ENCODE measurements at places on chromosomes 3 and 15. TPM values are rescaled to one million over a fixed set of nuclear protein-coding genes. Genes with fewer than 3 reads are reported as not detected.
A peak's percentile ranks its signal among the peaks of the same experiment; 100 is the strongest.

DNA sequence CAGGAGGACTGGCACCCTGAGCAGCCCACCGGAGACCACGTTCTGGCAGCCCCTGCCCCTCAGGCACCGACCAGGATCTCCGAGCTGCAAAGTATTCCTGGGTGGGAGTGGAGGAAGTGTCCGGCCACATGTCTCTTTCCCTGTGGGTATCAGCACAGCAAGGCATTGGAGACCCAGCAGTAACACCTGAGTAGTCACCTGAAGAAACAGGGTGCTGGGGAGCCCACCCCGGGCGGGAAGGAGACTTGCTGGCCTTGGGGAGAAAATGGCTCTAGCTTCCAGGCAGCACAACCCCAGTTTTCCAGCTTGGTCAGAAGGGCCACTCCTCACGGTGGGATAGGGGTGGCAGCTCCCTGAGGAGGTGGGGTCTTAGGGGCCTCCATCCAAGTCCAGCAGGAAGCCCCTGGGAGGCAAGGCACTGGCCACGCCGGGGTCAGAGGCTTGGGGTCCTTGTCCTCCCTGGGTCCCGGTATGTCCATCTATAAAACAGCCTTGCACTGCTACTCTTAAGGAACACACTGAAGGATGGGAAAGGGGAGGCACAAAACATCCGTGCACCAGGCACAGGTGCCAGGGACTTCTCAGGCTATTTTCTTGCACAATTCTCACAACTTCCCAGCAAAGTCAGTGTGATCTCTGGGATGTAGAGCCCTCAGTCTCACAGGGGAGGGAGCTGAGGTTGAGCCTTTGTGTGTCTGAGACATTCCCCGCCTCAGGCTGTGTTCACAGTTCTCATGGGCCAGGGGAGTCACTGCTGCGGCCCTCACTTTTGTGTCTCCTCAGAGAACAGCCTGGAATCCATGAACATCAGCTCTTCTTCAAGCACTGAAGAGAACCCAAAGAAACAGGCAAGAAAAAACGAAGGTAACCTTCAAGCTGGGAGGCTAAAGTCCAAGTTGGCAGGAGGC, 11.9 kb downstream of the CFAP100 start:
- no peak for DNase-seq

- no peak for DNase-seq
These were observed 18.9 kb downstream of the SH3BP5 start for GRCh38 chr3:15313461-15313860.

GRCh38 chr3:3851621-3852323, 52.5 kb downstream of the LRRN1 start:
- DNase-seq = no peak

DNA sequence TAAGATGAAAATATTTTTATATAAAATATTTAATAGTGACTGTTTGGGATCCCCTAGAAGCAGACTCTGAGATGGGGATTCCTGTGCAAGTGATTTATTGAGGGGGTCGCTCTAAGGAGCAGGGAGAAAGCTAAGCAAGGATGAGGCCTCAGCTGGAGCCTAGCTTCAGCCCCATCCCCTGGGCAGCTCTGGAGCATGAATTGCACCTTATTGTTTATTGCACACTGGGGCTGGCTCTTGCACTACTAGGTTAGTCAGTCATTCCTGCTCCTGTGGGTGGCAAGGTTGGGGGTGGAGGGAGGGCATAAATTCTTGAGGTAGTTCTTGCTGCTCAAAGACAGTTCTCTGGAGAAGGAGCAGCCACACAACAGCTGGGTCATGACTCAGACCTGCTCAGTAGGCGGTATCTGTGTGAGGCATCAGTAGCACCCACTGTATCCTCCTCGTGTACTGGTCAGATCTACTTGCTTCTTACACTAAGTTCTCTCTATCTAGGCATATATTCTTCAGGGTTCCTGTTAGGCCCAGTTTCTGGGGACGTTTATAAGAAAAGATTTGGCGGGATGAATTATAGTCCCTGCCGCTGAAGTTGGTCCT, 27.2 kb upstream of the TNFSF10 start:
- DNase-seq = peak; percentile 73

GRCh38 chr3:48247401-48247811, 6.5 kb downstream of the ZNF589 start:
- DNase-seq = no peak

DNA sequence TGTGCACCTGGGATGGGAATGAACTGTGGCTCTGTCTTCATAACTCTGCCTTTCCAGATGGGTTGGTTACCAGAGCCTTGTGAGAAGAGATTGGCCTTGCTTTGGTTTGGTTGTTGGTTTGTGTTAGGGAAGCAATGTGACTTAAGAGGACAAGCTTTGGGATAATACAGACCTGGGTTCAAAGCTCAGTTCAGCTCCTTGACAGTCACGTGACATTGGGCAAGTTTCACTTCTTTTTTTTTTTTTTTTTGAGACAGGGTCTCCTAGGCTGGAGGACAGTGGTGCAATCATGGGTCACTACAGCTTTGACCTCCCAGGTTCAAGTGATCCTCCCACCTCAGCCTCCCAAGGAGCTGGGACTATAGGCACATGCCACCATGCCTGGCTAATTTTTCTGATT, 42.7 kb downstream of the CORO2B start:
- DNase-seq = no peak

DNA sequence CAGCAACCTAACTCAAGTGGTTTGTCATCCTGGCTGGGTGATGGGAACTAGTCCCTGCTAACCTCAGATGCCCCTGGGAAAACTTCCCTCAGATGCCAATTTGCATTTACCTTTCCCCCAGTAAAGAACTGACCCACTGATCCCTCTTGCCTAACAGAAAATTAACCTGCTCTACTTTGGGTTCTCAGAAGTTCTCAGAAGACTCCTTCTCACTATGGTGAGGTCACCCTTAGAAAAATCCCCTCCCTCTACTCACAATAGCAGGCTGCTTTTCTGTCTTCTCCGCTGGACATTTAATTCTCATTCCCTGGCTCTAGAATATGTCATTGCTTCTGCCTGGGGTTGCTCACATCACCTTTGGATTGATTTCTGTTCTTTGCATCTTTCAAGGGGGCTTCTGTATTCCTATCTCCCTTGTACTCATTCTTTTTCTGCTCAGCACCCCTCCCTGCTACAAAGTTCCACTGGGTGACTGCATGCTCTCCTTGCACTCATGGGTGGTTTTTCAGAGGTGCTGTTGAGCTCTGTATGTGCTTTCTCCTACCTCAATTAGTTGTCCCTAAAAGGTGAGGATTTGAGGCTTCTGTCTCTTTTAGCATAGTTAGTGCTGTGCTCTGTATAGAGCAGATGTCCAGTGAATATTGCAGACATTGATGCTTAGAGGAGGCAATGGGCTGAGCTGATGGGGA, 869 bp downstream of the PLA1A start:
- no peak for DNase-seq

DNA sequence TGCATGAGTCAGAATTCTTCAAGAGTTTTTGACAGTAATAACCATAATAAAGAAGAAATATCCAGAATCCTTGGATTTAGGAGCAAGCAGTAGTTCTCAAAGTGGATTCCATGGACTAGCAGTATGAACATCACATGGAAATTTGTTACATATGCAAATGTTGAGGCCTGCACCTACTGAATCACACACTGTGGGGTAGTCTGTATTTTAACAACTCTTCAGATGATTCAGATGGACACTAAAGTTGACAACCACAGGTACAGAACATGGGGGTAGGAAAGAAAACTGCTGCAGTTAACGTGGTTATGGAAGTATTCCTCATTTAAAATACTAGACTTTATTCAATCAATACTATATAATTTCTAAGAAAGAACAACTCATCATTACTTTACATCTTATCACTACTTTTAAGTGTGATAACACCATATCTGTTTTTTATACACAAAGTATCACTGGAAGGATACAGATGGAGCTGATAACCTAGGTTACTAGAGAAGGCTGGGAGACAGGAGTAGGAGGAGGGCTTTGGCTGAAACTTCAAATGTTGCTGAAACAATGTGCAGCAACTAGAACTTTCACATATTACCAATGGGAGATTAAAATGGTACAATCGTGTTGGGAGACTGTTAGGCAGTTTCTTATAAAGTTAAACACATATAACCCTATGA, 11.7 kb downstream of the NEDD4 start:
- no peak for DNase-seq

- no peak for DNase-seq
These were observed 65.2 kb downstream of the SLCO2A1 start for GRCh38 chr3:133964547-133964946.

DNA sequence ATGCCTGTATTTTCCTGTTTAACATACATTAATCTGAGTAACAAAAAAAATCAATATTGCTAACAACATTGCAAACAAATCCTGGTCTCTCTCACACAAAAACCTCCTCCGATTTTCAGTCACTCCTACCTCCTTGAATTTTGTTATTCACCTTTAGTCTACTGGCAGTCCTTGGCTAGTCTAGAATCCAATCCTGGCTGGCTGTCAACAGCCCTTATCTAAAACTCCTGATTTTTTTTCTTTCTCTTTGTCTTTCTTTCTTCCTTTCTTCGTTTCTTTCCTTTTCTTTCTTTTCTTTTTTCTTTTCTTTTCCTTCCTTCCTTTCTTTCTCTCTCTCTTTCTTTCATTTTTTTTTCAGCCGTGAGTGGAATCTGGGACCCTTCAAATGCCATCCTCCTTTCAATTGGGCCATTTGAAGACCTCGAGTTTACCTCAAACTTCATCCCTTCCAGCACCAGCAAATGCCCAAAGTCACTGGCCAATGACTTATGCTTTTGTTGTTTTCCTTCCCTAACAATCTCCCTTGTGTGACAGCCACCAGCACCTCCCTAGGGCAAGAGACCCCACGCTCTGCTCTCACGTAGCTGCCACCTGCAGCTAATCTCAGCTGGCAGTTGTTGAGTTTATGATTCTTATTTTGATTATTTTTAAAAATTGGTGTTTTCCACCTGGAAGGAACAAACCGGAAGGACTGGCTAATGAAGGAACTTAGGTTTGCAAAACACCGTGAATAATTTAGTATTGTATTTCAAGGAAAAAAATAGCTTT, 6.8 kb upstream of the ONECUT1 start:
- DNase-seq = no peak

GRCh38 chr15:38487378-38487777, 33.5 kb downstream of the FAM98B start:
- no peak for DNase-seq

- no peak for DNase-seq
These were observed 113.8 kb upstream of the TGFBR2 start for GRCh38 chr3:30492322-30493192.

DNA sequence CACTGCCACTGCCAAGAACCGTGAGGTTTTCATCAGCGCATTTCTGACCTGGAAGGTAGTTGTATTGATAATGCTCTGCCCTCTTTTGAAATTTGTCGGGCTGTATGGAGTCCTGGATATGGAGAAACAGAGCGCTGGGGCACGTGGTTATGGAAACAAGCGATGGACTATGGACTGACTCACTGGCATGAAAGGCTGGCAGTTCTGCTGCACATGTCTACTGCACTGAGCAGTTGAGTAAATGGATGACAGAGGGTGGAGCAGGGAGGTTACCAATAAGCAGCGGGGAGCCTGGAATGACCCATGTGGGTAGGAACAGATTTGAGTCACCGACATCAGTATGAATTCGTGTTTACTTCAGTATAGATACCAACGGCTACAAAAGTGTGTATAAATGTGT, 429.5 kb downstream of the OCA2 start:
- peak; percentile 68 for DNase-seq

GRCh38 chr3:175988401-175988800, 1129.3 kb downstream of the NAALADL2 start:
- DNase-seq = no peak

GRCh38 chr3:188769831-188770230, 401.9 kb upstream of the TPRG1 start:
- no peak for DNase-seq

DNA sequence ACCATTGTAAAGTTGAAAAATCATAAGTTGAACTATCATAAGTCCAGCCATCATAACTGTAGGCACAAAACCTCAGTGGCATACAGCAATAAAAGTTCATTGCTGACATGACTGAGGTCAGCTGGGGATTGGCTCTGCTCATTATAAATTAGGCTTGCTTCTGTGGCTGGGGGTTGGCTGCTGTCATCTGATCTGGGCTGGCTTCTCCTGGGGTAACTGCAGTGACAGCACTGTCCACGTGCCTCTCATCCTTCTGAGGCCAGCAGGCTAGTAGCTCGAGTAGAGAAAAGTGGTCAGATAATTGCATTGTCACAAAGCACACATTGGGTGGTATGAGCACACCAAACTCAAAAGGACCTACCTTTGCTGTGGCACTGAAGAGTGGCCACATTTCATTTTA, 31.3 kb downstream of the CMTM7 start:
- DNase-seq = no peak

DNA sequence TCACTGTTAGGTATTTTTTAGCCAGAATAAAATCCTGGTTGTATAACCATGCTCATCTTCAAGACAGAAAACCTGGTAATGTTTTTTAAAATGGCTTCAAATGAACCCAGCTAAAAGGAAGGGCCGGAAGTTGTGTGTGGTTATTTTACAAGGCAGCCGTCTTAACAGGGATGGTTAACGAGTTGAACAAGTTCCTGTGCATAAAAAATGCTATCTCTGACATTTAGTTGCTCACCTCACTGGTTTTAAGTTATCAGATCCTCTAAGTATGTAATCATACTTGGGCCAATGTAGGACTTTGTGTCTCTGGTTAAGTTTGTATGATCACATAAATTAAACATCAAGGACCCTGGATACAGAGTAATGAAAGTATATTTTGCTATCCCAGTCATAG, 2.1 kb downstream of the ATP11B start:
- peak; percentile 48 for DNase-seq

DNA sequence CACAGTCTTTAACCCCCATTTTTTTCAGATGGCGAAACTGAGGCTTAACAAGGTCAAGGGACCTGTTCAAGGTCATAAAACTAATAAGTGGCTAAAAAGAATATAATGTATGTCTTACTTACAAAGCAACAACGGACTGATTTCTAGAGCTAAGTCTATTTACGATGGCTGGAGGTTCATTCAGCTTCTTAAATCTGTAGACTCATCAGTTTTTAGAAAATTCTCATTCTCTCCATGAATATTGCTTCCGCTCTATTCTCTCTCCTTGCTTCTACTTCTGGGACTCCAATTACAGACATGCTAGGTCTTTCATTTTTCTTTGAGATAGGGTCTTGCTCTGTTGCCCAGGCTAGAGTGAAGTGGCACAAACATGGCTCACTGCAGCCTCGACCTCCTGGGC, 68.9 kb downstream of the WHAMM start:
- no peak for DNase-seq

The ROBO1 gene
- total RNA-seq = 0.46 TPM

The PHLDB2 gene
- total RNA-seq = 10.3 TPM

The TRIM59 gene
- total RNA-seq = 61.7 TPM

The CHRM5 gene
- total RNA-seq = not detected

The SLC22A14 gene
- not detected for total RNA-seq

The C2CD4B gene
- not detected for total RNA-seq

The ROBO2 gene
- 8.9 TPM for total RNA-seq

The COL6A5 gene
- total RNA-seq = not detected

The MEIS2 gene
- total RNA-seq = 22.0 TPM

The TGFBR2 gene
- total RNA-seq = 44.5 TPM

The CKMT1A gene
- total RNA-seq = 0.78 TPM
